ENCODE measurements at places on chromosomes 3 and 15.

GRCh38 chr3:14706096-14706495 lies 31.2 kb downstream of the C3orf20 start:
- DNase-seq = no peak

DNA sequence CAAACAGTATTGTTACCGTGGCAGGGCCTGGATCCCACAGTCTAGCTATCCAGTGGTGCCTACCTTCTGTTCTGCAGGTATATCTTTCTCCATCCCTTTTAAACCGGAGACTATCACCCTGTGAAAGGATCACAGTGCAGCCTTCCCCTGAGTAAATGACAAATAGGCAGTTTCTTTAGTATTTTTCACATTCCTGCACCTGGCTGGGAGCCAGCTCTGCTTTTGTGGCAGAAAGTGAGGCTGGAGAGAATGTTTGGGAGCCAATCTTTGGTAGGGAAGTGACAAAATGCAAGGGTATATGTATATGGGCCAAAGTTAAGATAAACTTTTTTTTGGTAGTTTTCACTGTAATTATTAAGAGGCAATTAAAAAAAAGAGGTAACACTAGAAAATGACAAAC lies 54.8 kb downstream of the ARHGEF26 start:
- DNase-seq = no peak

DNA sequence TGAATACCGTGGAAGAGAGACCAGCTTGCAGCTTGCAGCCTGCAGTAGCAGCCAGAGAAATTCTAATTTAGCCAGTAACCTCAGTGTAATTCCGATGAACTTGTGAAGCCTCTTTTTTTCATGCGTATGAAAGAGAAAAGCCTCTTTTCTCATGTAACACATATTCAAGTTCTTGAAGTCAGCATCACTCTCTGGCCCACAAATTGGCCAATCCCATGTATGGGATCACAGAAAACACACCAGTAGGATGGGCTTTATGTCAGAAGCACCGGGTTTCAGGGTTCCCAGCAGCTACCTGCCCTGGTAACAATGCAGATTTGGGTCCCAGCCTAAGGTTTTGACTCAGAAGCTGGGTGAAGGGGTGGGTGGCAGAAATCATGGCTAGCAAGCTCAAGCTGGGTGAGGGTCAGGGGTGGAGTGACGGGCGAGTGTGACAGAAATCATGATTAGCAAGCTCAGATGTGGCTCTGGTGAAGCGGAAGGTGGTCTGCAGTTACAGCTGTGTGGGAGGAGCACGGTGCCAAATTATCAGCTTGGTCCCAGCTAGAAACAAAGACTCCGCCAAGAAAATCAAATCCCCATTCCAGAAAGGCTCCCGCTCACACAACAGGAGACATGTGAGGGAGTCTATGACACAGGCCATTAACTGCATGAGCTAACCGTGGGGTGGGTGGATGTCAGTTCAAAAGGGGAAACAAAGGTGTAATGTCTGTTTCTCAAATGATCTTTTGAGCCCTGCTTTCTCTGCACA lies 86.6 kb downstream of the SNRK start:
- DNase-seq = no peak

DNA sequence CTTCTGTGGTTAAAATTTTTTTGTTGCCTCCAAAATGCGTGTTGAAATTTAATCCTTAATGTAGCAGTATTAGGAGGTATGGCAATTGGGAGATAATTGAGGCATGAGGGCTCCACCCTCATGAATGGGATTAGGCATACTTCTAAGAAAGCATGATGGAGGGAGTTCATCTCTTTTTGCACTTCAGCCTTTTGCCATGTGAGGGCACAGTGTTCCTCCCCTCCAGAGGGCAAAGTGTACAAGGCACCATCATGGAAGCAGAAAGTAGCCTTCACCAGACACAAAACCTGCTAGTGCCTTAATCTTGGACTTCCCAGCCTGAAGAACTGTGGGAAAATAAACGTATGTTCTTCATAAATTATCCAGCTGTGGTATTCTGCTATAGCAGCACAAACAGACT lies 429.5 kb downstream of the ZIC1 start:
- no peak for DNase-seq

DNA sequence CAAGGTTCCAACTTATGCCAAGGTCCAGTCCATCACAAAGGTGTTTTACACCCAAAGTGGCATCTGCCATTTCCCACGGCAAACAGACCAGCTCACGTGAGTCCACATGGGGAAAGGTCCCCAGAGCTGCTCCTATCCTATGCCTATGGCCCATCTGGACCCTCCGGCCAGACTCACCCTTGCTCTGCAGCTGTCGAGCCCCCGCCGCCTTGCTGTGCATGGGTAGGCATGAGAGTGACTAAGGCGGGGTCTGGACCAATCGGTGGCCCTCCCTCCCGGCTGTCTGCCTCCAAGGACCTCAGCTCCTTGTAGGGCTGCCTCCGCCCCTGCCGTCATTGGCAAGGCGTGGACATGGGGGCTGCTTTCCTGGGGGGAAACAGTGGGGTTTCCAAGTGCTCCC lies 26.9 kb downstream of the DNASE1L3 start:
- DNase-seq = no peak

- DNase-seq = no peak
Measured at GRCh38 chr3:184750349-184751083, 38.7 kb upstream of the MAGEF1 start.

Data from fibroblast of the conjunctiva (primary cell).